ENCODE measurements at places on chromosomes 1 and 21. TPM values are rescaled to one million over a fixed set of nuclear protein-coding genes. Genes with fewer than 3 reads are reported as not detected.

The RNU1-1 gene
- polyA plus RNA-seq = 3.2 TPM

The PTBP2 gene
- polyA plus RNA-seq = 35.3 TPM

The HTR1D gene
- 0.46 TPM for polyA plus RNA-seq

The TEX38 gene
- 0.09 TPM for polyA plus RNA-seq

GRCh38 chr1:67051196-67051595 lies 2.8 kb downstream of the SLC35D1 start:
- no peak for DNase-seq

- DNase-seq = no peak
These were observed 85.2 kb upstream of the TLR5 start for GRCh38 chr1:223228201-223228600.

DNA sequence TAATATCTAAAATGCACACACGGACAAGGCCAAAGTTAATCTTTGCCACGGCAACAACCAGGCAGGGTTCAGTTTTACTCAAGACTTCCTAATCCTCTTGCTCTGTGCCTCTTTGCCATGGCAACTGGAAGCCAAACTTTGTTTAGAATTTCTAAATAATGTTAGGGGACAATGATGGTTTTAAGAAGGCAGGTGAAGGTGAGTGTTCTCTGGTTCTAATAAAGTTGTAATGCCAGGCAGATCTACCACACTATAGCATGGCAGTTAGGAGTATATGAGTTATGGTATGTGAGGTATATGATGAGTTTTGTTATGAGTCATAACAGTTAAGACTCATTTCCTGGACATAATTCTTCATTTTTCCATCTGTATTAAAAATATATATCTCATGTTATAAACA lies 2.7 kb downstream of the PTPRC start:
- no peak for DNase-seq

GRCh38 chr21:35342440-35342839 lies 293.3 kb upstream of the RUNX1 start:
- DNase-seq = no peak

All from large intestine (tissue), 12 donors.